ENCODE measurements at places on chromosomes 5 and 9.

GRCh38 chr9:78437806-78438205, 140.9 kb downstream of the PSAT1 start:
- no peak for DNase-seq

DNA sequence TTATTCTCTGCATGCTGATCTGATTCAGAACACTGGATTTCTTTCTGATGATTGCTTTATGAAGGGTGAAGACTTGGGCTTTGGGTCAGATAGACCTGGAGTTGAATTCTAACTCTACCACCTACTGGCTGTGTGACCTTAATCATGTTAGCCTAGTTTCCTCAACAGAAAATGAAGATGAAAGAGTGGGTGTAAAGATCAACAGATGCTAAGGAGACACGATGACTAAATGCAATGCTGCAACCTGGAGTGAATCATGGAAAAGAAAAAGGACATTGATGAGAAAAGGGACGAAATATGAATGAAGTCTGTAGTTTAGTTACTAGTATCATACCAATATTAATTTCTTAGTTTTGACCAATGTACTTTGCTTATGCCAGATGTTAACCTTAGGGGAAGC, 27.8 kb upstream of the DENND1A start:
- no peak for DNase-seq

GRCh38 chr9:78575081-78575480, 278.2 kb downstream of the PSAT1 start:
- no peak for DNase-seq

- DNase-seq = no peak
These were observed 76.2 kb upstream of the IL6ST start for GRCh38 chr5:56070851-56071465.

DNA sequence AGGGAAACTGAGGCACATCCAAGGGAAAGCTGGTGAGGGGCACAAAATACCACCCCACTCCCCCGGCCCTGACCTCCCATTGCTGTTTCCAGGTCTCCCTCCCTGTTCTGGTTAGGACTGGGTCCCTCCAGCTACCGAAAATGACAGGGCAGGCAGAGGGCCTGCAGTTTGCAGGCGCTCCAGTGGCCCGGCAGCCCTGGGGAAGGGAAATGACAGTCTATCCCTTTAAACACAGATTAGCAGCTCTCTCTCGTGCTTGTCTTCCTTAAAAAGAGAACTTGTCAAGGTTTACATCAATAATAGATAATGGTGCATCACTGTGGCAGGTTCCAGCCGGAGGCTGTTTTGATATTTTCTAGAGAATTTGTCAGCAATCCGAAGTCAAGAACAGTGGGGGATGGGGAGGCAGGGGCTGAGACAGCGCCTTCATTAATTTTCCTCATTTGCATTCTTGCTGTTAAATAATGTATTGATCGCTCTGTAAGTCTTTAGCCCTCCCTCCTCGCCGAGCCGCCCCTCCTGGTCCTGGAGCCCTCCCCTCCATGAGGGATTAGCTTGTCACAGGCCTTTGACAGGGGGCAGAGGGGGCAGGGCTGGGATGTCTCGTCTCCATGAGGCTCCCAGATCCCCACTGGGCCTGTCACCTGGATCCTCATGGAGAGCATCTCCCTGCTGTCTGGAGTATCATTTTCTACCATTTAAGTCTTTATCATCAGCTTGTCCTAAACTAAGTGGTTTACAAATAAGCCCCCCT, 45.0 kb upstream of the RAPGEF1 start:
- DNase-seq = no peak

- no peak for DNase-seq
These were observed 69.7 kb downstream of the GPBP1 start for GRCh38 chr5:57243286-57244137.

DNA sequence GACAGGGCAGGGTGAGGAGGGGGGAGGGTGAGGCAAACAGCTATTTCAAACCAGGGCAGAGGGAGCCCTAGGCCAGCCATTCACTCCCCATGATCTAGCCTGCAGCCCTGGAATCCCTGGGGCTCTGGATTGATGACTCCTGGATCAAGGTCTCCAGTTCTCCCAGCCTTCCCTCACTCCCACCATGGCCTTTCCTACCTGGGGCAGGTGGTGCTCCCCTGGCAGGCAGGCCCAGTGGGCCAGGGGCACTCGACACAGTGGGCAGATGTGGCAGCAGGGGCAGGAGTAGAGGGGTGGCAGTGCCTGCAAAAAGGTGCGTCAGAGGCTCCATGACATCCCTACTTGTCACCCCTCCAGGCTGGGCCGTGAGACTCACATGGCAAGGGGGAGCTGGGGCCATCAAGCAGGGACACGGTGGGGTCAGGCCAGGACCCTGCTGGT, 6.0 kb downstream of the KIF12 start:
- no peak for DNase-seq

DNA sequence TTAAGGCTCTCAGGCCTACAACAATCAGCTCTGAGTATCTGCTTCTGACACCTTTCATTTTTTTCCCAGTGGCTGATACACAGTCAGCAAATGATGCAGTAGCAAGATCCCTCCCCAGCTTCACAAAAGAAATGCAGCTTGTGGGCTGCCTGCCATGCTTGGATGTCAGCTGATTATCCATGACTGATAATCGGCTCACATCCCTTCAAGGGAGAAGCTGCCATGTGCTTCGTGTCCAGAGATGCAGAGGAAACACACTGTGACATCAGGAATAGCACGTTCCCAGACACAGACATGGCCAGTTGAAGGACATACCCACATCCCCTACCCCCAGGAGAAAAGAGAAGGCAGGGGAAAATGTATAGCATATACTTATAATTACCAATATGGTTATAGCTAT, 27.9 kb downstream of the TMEM215 start:
- no peak for DNase-seq

DNA sequence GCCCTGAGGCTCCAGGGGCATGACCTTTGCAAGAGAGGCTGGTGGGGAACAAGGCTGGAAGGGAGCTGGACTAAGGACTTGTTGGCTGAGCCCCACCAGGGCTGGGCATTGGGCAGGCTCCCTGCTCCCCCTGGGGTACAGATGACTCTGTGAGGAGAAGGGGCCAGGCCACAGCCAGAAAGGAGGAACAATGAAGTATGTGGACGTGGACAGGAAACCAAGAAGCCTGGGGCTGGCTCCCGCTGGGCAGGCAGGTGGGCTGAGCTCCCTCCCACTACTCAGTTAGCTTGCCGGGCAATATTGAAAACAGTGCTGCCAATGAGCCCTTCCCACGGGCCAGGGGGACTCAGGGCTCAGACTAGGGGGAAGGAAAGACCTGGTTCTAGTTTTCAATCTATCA, 66.1 kb upstream of the SPTLC1 start:
- no peak for DNase-seq

- no peak for DNase-seq
These were observed 20.2 kb downstream of the RETREG1 start for GRCh38 chr5:16596581-16596940.

DNA sequence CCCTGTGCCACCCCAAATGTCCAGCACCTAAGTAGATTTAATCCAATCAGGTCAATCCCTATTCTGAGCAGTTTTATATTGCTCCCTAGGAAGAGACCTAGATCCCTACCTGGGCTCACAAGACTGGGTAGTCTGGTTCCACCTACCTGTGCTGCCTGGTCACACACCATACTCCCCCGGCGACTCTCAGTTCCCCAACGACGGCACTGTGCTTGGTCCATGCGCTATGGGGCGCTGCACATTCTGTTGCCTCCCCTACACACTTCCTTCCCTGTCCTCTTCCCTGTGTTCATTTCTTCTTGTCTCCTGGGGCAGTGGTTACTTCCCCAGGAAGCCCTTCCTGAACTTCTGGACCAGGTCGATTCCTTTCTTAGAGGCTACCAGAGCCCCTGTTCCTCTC, 109.9 kb upstream of the IL12B start:
- DNase-seq = no peak

DNA sequence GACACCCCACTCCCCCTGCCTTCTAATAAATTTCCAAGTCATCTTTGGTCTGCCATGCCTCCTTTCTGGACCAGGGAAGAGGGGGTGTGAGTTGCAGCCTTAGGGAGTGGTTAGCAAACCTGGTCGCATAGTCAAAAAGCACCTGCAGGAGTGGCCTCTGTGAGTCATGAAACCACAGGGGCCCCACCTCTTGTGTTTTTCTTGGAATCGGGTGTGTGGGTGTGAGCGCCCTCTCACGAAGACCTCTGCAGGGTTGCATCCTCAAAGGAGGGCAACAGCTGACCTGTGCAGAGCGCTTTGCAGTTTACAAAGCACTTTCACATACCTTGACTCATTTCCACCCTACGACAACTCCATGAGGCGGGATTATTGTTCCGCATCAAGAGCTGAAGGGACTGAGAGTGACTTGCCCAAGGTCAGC, 36.8 kb upstream of the TEX48 start:
- DNase-seq = peak; percentile 88

DNA sequence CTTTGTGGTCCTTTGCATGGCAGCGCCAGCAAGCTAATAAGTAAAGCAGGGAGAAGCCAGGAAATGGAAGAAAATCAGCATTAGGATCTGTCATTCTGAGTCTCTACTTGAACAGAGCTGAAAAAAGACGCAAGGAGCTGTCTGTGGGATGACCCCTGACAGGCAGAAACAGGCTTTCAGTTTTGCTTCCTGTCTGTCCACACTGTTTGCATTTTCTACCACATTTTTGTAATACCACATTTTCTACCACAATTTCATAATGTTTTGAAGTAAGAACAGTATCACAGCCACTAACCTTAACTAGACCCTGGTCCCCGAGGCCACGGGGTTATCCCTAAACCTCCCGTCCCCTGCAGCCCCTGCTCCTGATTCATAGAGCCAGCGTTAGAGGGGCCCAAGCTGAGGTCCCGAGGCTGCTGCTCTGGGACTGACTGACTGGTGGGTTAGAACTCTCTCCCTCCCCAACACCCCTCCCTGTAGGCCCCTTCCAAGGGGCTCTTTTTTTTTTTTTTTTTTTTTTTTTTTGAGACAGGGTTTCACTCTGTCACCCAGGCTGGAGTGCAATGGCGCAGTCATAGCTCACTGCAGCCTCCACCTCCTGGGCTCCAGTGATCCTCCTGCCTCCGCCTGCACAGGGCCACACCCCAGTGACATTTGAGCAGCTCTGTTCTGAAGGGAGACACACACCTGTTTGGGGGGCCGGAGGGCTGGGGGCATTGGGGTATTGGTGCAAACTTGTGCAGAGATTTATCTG, 4.0 kb upstream of the CLIC3 start:
- no peak for DNase-seq

DNA sequence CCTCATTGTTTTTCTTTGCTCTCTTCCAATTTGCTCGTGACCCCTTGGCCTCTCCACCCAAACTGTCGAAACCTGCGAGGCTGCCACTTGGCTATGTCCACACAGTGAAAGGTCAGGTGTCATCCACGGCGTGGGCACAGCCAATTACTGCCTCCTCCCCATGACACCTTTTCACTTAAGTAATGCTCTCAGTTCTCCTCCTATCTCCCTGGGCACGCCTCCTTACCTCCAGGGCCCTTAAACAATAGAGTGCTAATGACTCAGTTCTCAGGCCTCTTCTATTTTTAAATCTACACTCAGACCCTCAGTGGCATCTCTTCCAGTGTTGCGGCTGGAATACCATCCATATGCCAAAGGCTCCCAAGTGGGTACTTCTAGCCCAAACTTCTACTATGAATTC, 256.8 kb downstream of the ROR2 start:
- DNase-seq = no peak

DNA sequence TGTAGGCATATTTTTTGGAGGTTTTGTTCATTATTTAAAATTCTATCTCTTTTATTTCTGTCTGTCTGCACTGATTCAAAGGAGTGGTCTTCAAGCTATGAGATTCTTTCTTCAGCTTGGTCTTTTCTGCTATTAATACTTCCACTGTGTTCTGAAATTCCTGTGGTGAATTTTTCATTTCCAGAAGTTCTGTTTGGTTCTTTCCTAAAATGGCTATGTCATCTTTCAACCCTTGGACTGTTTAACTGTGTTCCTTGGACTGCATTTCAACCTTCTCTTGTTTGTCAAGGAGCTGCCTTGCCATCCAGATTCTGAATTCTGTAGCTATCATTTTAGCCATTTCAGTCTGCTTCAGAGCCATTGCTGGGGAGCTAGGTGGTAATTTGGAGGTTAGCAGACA, 76.3 kb downstream of the CERT1 start:
- no peak for DNase-seq

DNA sequence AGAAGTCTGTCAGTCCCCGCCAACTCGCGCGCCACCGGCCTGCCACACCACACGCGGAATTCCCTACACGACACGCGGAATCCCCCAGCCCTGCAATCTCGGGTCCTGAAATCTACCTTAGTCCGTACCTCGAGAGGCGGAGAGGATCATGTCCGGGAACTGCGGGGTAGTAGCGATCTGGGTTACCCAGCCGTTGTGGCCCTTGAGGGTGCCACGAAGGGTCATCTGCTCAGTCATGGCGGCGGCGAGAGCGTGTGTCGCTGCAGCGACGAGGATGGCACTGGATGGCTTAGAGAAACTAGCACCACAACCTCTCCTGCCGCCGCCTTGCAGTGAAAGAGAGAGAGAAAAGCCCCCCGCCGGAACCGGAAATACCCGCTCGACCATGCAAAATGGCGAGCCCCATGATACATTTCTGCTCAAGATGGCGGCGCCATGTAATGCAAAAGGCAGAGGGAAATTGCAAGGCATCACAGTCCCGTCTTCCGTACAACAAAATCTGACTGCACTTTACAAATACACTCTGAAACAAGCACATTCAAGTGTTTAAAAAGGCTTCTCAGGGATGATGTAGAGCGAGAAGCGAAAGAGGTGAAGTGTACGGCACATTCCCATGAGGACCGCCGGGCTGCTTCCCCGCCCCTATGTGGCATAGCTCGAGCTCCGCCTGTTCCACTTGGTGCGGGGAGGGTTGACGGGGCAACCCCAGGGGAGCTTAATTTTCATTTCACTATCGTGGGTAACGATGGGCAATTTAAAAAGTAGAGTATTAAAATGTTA, at the start of gene RACK1:
Gene RACK1 (minus strand): TSS at position 343 of the 780 bp plus-strand sequence. CDS start 106 bp downstream, at position 237.
- DNase-seq = peak; percentile 81

GRCh38 chr9:98255061-98255577, 330 bp downstream of the TBC1D2 start:
- no peak for DNase-seq

DNA sequence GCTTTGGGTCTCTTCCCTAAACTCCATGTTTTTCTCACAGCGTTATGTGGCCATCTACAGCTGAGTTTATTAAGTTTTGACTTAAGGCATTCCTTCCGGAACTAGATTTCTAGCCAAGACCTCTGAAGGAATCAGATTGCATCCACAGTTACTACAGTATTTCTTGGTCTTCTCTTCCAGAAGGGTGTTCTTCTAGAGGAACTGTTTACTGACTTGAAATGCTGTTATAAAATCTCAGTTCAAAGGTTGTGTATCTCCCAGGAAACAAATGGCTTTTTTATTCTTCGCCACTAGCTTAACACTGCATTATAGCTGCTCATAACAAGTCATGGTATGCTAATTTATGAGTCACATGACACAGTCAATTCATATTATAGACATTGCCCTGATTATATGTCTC, 55.3 kb upstream of the RAD23B start:
- no peak for DNase-seq

DNA sequence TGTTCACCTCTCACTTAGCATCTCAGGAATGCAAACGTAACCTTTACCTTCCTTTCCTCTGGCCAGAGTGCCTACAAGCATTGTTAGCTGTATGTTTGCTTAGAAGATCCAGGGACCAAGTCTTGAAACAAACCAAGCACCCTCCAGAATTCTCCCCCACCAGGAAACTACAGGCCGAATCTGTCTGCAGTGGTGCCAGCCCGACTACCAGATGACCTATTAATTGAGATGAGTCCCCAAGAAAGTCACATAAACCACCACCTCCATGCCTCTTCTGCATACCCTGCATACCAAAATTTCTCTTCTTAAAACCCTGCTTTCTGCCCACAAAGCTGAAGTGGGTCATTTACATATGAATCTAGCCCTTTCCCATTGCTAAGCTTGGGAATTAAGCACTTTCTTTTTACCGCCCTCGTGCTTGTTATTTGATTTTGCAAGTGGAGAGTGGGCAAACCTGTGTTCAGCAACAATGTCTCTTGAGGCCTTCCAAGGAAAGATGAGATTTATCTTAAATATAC, 1239.1 kb downstream of the CDH12 start:
- no peak for DNase-seq
